ENCODE measurements at places on chromosomes 5 and 9. TPM values are rescaled to one million over a fixed set of nuclear protein-coding genes. Genes with fewer than 3 reads are reported as not detected.

SECISBP2 gene
- total RNA-seq: 37.7 TPM

GABRB2 gene
- 0.39 TPM for total RNA-seq

NMUR2 gene
- 0.11 TPM for total RNA-seq

EQTN gene
- 0.22 TPM for total RNA-seq

ITK gene
- not detected for total RNA-seq

KIF20A gene
- 18.5 TPM for total RNA-seq

NUTM2F gene
- not detected for total RNA-seq

TRIM7 gene
- 1.2 TPM for total RNA-seq

STXBP1 gene
- 16.6 TPM for total RNA-seq

PPP2R2B gene
- total RNA-seq: under 0.01 TPM

ADAMTS2 gene
- 43.3 TPM for total RNA-seq

COL23A1 gene
- not detected for total RNA-seq

SARDH gene
- total RNA-seq: 2.4 TPM

RORB gene
- under 0.01 TPM for total RNA-seq

PAPPA gene
- total RNA-seq: 79.6 TPM

HACD4 gene
- total RNA-seq: 25.9 TPM

SLC36A3 gene
- total RNA-seq: not detected

WNT8A gene
- total RNA-seq: not detected

NIM1K gene
- 0.33 TPM for total RNA-seq

UNC5A gene
- total RNA-seq: not detected

ANKRD31 gene
- total RNA-seq: 0.43 TPM

TEX48 gene
- total RNA-seq: not detected

C9orf153 gene
- not detected for total RNA-seq

HTR1A gene
- not detected for total RNA-seq

NTNG2 gene
- under 0.01 TPM for total RNA-seq

ENHO gene
- not detected for total RNA-seq

LHFPL2 gene
- 24.3 TPM for total RNA-seq

All from placental epithelial cell (primary cell).